ENCODE measurements at places on chromosomes 2 and 18. TPM values are rescaled to one million over a fixed set of nuclear protein-coding genes. Genes with fewer than 3 reads are reported as not detected.

DNA sequence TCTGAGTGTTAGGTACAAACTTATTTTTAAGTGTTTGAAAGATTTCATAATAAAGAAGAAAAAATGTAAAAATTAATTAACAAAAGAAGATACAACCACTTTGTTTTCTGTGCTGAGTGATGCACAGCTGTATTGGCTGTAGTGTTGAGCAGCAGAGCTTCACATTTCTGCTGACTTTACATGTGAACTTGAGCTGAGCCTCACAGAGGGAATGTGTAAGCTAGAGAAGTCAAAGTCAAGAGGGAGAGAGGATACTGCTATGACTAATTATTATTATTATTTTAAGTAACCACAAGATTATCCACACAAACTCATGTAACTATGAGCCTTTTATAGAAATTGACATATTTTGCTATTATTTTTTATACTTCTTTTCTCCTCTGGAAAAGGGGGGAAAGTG lies 159.1 kb upstream of the ZSWIM2 start:
- peak; percentile 81 for DNase-seq

DNA sequence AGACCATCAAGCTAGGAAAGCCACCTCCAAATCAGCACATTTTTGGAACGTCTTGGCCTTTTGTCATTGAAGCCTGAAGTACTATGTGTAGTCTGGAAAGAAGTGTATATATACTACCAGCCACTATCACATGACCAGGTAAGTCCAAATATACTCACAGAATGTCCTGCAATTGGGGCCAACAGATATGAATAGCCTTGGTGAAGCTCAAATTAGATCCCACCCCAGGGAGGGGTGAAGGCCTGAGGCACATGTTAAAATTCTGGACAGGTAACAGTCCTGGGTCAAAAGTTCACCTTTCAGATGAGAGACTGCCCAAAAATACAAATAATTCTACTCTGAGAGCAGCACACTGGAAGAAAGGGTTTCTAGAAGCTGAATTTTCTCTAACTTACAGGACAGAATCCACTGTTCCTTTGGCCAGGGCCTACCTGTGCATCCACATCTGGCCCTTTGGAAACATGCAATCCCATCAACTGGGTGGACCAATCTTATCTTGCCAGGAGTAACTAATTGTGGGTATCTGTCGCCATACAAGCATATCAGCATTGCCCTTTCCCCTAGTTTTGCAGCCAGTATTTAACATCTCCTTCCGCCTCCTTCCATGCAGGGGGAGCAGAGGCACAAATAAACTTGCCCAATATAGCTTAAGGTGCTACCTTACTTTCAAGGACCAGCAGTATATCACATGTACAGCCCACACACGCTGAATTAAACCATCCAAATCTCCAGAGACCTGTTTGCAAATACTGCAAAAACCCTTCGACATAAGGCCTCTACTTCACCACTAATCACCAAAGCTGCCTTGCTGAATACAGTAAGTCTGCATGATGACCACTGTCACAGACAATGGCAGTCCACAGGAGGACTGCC lies 67.8 kb downstream of the EIF5B start:
- DNase-seq: no peak

- DNase-seq: no peak
Measured at GRCh38 chr2:86372641-86373502, 35.4 kb upstream of the REEP1 start.

DNA sequence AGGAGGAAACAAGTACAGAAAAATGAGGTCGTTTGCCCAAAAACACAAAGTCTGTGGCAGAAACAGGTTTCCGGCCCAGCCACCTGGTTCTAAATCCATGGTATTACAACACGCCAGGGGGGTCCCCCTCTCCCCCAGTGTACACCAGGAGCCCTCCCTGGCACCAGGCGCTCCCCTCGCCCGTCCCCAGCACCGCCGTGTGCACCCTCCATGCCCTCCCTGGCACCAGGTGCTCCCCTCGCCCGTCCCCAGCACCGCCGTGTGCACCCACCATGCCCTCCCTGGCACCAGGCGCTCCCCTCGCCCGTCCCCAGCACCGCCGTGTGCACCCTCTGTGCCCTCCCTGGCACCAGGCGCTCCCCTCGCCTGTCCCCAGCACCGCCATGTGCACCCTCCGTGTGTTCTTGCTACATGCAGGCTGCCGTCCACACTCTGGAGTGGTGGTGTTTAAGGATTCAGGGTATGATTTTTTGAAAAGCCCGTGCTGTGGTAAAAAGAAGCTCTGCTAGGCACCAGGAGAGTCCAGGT lies 59.8 kb upstream of the NFATC1 start:
- no peak for DNase-seq

DNA sequence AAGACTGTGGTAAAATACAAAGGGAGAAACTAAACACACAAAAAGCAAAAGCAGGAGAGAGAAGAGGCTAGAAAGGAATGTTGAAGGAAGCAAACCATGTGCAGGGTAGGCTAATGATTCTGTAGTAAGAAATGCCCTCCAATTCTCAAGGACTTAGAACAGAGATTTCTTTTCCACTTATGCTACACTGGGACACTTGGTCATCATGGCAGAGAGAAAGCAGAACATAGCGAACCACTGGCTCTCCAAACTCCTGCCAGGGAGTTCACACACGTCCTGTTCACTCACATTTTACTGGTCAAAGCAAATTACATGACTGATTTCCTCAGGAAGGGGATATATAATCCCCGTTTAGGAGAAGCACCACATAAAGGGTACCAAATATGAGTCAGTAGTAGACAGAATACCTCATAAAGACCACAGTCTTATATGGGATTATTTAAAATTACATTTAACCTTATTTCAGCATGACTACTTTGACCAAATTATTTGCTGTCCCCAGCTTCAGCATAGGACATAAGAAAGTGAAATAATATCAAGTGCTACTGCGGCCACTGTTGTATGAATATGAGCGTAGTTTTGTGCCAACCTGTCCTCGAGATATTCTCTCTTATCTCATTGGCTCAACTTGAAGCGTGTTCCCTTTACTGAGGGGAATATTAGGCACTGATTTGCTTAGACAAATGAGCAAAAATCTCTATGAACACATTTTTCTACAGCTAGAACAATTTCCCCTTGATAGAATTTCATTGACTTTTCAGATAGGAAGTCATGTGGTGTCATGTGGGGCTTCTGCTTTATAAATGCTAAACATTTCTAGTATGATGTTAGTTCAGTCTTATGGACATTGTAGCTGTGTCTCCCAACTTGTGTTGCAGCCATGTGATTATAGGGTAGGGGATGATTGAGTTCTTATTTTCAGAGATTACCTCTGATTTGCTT lies 81.7 kb downstream of the FAM161A start:
- DNase-seq: no peak

- no peak for DNase-seq
Measured at GRCh38 chr2:133365117-133365516, 203.1 kb downstream of the NCKAP5 start.

- no peak for DNase-seq
Measured at GRCh38 chr18:70029163-70029562, 81.5 kb upstream of the CD226 start.

DNA sequence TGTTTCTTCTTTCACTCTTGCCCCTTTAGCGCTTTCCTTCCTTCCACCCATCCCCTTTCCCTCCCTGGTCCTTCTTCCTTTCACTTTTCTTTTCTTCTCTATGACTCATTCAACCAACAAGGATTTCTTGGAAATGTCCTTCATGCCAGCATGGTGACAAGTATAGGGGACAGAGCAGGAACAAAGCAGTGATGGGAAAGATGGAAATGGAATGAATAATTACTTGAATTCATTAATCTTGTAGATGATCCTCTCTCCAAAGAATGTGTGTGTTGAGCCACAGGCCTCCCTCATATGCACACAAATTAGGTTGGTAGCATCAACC lies 1.5 kb downstream of the VAMP5 start:
- peak; percentile 5 for DNase-seq

DNA sequence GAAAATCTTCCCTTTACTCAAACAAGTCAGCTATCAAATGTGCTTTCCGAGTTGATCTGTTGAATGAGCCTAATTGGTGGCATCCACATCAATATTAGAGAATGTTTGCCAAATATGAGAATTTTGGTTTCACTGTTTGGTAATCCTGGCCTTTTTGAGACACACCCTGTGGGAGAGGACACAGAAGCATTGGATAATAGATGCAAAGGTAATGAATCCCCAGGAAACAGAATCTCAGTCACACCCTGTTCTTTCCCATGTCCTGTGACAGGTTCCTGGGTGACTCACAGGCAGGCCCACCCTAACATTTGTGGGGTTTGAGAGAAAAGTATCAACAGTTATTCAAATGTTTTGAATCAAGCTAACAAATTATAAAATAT lies 99.8 kb upstream of the PELI1 start:
- no peak for DNase-seq

- no peak for DNase-seq
Measured at GRCh38 chr2:216951171-216951570, 91.3 kb upstream of the TNP1 start.

DNA sequence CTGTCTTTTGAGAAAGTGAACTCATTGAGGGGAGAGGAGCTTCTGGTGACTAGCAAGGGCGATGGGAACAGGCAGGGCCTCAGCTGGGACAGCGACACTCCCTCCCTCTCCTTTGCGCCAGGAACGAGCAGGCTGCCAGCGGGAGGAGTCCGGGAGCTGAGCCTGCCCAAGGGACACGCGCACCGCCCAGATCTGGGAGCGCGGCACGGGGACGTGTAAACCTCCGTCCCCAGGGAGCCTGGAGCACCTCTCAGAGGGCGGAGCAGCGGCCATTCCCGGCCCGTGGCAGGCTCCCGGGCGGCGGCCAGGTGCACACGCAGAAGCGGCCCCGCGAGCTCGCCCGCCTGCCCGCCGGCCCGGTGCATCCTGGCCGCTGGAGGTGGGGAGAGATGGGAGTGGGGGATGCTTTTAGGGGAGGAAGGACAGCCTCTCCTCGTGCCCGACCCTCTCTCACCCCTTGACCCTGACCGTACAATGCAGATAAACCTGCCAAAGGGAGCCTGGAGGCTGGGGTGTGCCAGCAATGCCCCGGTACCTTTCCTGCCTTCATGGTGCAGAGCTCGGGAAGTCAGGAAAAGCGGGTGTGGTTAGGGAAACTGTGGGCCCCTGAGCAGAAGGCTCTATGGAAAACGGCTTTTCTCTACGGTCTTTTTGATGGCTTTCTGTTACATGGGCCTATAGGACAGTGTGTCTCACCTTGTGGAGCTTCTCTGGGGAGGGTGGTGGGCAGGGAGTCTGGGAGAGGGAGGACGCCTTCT lies 2.2 kb downstream of the AQP4 start:
- DNase-seq: peak; percentile 9

- DNase-seq: no peak
Measured at GRCh38 chr18:53909668-53910067, 314.8 kb downstream of the MBD2 start.

- no peak for DNase-seq
Measured at GRCh38 chr2:201913201-201913600, 106.9 kb downstream of the CDK15 start.

- DNase-seq: peak; percentile 63
Measured at GRCh38 chr18:9147440-9148202, 11.0 kb downstream of the ANKRD12 start.

GRCh38 chr2:55490554-55490953 lies 29.0 kb upstream of the CFAP36 start:
- DNase-seq: peak; percentile 79

DNA sequence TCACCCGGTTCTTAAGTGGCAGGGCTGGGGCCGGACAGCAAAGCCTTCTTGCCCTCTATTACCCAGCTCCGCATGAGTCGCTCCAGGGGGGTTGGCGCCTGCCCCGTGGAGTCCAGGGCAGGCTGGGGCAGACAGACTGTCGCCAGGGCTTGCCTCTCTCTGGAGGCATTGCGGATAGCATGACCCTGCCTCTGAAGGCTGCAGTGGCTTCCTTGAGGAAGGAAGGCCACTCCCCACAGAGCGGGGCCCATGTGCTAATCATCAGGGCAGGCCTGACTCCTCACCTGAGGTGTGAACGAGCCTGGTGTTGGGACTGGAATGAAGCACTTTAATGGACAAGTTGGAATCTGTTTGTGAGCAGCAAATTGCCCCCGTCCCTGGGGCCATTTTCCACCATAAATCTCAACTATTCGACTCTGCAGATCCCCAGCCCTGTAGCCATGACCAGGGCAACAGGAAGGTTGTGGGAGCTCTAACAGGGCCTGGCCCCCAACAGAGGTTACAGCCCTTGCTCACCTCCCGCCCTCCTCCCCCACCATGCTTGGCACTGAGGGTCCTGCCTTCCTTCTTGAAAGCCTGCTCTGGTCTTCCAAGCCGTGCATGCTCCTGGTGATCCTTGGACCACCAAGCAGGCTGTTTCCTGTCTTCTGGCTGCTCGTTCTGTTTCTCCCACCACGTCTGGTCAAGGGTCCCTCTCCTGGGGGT lies 144.9 kb upstream of the HAAO start:
- no peak for DNase-seq

DNA sequence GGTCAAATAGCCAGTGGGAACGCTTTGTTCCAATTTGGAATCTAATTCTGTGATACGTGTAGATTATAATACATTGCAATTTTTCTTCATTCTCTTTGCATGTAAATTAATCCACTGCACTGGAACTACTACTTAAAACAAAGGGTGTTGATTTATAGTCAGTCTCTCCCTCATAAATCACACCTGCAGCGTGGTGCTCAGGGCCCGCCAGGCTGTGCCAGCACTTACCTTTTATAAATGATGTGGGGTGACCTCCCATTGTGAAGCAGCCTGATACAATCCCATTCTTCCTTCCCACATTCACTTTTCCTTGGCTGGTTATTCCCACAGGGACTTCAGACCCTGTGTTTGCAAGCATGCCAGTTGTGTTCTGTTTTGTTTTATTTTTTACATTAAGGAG lies 302.3 kb upstream of the ID2 start:
- no peak for DNase-seq

- no peak for DNase-seq
Measured at GRCh38 chr2:127566139-127566417, 30.6 kb downstream of the MYO7B start.

MTERF4 gene
- 34.2 TPM for polyA plus RNA-seq

ST8SIA5 gene
- 7.6 TPM for polyA plus RNA-seq

DNAH7 gene
- 0.07 TPM for polyA plus RNA-seq

DOK6 gene
- 2.8 TPM for polyA plus RNA-seq

TOGARAM2 gene
- 1.1 TPM for polyA plus RNA-seq

CRYGB gene
- not detected for polyA plus RNA-seq

TAF1B gene
- 13.3 TPM for polyA plus RNA-seq

TWSG1 gene
- 78.1 TPM for polyA plus RNA-seq
